ENCODE measurements at places on chromosomes 2 and 18. TPM values are rescaled to one million over a fixed set of nuclear protein-coding genes. Genes with fewer than 3 reads are reported as not detected.
A peak's percentile ranks its signal among the peaks of the same experiment; 100 is the strongest.

GRCh38 chr2:71348302-71348701 lies 16.7 kb downstream of the ZNF638 start:
- no peaks in the 10 kb centered on the region for H3K27me3 ChIP-seq
- no peak for DNase-seq
- peaks cover 14% of the 10 kb centered on the region for H3K36me3 ChIP-seq
- H3K4me3 ChIP-seq = no peak overlapping the region

- no peaks in the 10 kb centered on the region for H3K27me3 ChIP-seq
- H3K27ac ChIP-seq = no peak overlapping the region
- no peak overlapping the region for H3K4me3 ChIP-seq
- H3K36me3 ChIP-seq = no peaks in the 10 kb centered on the region
These were observed 25.9 kb downstream of the COL5A2 start for GRCh38 chr2:189153619-189154018.

Gene ZSCAN30
- 11.6 TPM for total RNA-seq

Gene GCG
- not detected for total RNA-seq

DNA sequence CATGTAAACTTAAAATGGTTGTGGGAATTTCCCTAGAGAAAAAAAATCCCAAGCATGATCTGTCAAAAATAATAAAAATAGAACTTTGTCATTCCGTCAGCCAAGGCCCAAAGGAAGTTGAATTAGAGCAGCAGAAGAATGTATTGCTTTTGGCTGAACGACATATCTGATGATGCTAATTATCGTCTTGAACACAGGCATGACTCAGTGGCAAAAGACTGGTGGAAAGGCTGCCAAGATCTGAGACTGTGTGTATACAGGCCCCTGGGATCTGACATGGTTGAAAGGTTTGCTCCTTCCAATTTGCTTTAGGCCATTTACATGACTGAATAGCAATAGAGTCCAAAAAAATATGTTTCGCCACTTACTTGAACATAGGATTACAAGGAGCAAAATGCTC lies 1057.1 kb upstream of the CRIM1 start:
- H3K36me3 ChIP-seq = no peaks in the 10 kb centered on the region
- no peak overlapping the region for H3K27ac ChIP-seq
- no peaks in the 10 kb centered on the region for H3K27me3 ChIP-seq
- no peak overlapping the region for H3K4me3 ChIP-seq
- DNase-seq = no peak

Gene NXPH2
- total RNA-seq = 1.3 TPM

DNA sequence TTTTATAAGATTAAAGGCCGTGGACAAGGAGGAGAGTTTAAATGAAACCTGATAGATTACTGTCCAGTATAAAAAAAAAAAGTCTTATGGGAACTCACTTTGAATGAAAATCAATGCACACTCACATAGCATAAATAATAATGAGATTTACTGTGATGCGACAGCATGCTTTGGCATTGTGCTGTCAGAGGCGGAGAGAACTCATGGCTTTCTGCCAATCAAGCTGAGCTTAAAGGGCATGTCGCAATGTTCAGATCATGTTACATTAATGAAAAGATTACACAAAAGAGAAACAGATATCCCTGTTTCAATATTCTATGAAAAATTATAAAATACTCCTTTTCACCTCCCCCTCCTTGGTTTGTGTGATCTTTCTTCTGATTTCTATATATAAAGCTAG lies 310.8 kb downstream of the ERBB4 start:
- no peak overlapping the region for H3K4me3 ChIP-seq
- H3K27ac ChIP-seq = no peak overlapping the region
- H3K36me3 ChIP-seq = no peaks in the 10 kb centered on the region

GRCh38 chr2:9319338-9319715 lies 104.0 kb downstream of the ITGB1BP1 start:
- H3K27ac ChIP-seq = no peak overlapping the region
- peaks cover 13% of the 10 kb centered on the region for H3K36me3 ChIP-seq
- H3K27me3 ChIP-seq = no peaks in the 10 kb centered on the region

DNA sequence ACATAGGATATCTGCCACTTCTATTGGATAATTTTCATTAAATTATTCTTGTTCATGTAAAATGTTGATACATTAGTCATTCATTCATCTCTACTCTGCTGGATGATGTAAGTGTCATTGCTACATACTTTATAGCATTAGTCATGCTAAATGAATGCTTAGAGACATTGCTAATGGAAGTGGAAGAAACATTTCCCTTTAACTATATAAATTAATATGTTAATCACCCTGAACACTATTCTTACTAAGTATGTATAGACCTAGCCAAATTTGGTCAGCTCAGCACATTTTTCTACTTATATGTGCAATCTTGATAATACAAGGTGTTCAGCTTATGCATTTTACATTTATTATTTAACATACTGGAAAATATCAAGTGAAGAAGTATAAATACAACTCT lies 160.2 kb downstream of the DPP4 start:
- no peaks in the 10 kb centered on the region for H3K4me1 ChIP-seq
- H3K36me3 ChIP-seq = no peaks in the 10 kb centered on the region
- no peak overlapping the region for H3K4me3 ChIP-seq
- H3K27ac ChIP-seq = no peak overlapping the region
- DNase-seq = no peak

DNA sequence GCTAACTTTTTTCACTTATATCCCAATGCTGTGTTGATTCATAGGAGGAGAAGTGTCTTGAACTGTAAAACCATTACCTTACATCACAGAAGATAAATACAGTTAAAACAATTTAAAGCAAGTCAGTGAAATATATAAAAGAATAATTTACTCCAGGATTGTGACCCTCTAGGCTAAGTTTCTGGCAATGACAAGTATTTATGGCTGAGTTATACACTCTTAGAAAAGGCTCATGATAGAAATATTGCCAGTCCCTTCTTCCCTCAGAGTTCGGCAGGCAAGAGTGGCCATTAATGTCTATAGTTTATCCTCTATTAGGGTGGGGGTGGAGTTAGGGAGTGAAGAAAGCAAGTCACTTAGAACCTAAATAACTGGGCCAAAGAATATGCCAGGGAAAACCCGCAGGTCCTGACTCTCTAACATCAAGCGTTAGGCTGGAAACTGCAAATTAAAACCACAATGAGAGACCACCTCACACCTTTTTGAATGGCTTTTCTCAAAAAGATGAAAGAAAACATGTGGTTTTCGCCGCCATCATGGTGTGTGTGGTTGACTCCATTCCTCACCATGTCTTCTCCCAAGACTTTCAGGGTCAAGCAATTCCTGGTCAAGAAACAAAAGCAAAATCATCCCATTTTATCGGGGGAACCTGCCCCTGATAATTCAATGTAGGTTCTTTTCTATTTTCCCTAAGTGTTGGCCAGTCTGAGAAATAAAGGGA lies 69.3 kb downstream of the CD226 start:
- no peak overlapping the region for H3K4me3 ChIP-seq
- H3K27me3 ChIP-seq = no peaks in the 10 kb centered on the region
- DNase-seq = no peak
- H3K27ac ChIP-seq = peak overlapping the region; percentile 87
- peaks cover 5% of the 10 kb centered on the region for H3K4me1 ChIP-seq
- 0 out of 2 replicates have a peak, but pooled peaks cover 2% of the 10 kb centered on the region for H3K36me3 ChIP-seq

GRCh38 chr2:227020416-227020815 lies 143.6 kb downstream of the COL4A4 start:
- DNase-seq = no peak
- H3K27me3 ChIP-seq = no peaks in the 10 kb centered on the region
- H3K4me3 ChIP-seq = no peak overlapping the region
- H3K27ac ChIP-seq = no peak overlapping the region

DNA sequence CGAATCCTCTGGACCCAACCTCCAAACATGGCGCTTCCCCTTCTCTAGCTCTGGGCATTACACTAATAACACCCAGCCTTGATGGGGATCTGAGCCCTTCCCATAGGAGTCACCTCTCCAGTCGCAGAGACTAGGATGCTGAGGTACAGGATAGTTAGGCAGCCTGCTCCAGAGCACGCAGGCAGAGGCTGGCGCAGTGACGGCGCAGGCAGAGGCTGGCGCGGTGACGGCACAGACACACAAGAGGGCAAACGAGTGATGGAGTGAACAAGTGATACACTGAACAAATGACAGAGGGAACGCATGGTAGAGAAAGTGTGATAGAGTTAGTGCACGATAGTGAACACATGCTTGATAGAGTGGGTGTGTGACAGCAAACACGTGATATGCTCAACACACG lies 518.5 kb downstream of the EIPR1 start:
- H3K27ac ChIP-seq = no peak overlapping the region
- no peak for DNase-seq
- no peaks in the 10 kb centered on the region for H3K27me3 ChIP-seq

GRCh38 chr2:59658906-59659635 lies 894.4 kb downstream of the BCL11A start:
- H3K27ac ChIP-seq = no peak overlapping the region
- H3K36me3 ChIP-seq = no peaks in the 10 kb centered on the region
- H3K4me1 ChIP-seq = no peaks in the 10 kb centered on the region
- DNase-seq = no peak
- no peaks in the 10 kb centered on the region for H3K27me3 ChIP-seq

DNA sequence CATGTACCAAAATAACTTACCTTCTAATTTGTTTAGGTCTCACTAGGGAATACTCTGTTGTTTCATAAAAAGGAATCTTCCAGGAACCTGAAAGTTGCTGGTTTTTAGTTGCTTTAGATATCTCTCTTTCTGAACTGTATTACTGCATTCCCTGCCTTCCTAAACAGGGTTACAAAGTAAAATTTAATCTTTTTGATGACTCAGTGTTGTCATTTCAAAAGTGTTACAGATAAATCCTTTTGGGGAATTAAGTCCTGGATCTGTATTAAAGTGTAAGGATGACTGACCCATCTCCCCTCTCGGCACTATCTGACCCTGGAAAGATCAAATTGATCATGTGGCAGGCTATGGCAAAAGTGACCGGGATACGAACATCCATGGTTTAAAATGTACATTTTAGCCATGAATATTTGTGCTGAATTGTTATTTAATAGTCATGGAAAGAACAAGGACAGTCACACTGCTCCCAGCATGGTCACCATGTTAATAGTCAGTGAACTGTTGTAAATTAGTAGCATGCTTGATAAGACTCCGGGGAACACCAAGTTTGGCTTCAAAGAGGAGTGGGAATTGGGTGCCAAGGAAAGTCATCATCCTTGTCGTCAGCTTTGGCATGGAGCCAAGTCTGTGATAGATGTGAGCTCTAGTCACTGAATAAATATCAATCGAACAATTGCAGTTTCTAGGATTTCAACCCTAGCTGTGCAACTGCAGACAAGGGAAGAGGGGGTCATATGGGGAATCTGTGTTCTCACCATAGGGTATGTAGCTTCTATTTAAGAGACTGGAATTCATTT lies 4.2 kb downstream of the PLEKHA3 start:
- no peak overlapping the region for H3K27ac ChIP-seq
- H3K27me3 ChIP-seq = no peaks in the 10 kb centered on the region
- peaks cover 3% of the 10 kb centered on the region for H3K4me1 ChIP-seq

Gene SIX2
- total RNA-seq = not detected

DNA sequence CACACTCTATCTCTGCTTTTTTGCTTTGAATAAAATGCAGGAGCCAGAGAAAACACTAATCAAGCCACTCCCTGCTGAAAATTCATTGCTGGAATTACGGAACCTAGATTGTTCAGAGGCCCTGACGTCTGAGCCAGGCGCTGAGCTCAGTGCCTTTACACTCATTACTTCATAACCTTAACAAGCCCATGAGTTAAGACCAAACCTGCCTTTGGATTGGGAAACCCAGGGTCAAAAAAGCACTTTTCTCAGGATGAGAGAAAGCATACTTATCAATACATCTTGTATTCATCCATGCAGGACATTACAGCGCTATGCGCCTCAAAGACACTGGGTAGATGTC lies 762 bp downstream of the INO80C start:
- no peak for DNase-seq
- H3K27me3 ChIP-seq = no peaks in the 10 kb centered on the region
- peak overlapping the region; percentile 95 for H3K4me3 ChIP-seq

Gene CD8B
- 0.24 TPM for total RNA-seq

- H3K27me3 ChIP-seq = no peaks in the 10 kb centered on the region
- no peaks in the 10 kb centered on the region for H3K4me1 ChIP-seq
- DNase-seq = no peak
- no peak overlapping the region for H3K27ac ChIP-seq
- H3K4me3 ChIP-seq = no peak overlapping the region
These were observed 658.5 kb downstream of the ARHGAP15 start for GRCh38 chr2:143787674-143788073.

Gene RAD51AP2
- total RNA-seq = not detected

Gene GPR55
- total RNA-seq = not detected

DNA sequence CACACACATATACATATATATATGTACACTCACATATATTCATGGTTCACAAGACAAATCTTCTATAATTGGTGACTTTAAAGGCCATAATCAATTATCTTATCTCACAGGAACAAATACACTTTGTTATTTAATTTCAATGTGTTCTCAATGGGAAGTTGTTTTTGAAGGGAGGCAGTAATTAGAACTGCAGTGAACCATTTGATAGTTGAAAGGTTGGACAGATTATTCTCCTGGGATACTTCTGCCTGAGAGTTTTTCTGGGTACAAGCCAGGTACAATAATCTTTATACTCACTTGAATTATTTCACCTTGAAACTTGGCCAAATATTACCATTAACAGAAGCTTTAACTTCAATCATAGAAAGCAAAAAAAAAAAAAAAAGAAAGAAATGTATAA lies 546.6 kb upstream of the LRRTM4 start:
- H3K36me3 ChIP-seq = no peaks in the 10 kb centered on the region
- H3K4me1 ChIP-seq = no peaks in the 10 kb centered on the region
- H3K27me3 ChIP-seq = no peaks in the 10 kb centered on the region

- DNase-seq = peak; percentile 37
- H3K27me3 ChIP-seq = no peaks in the 10 kb centered on the region
- H3K4me1 ChIP-seq = no peaks in the 10 kb centered on the region
These were observed 34.9 kb downstream of the CAVIN2 start for GRCh38 chr2:191811807-191812602.

GRCh38 chr2:108412995-108413710 lies 35.4 kb downstream of the SULT1C4 start:
- no peaks in the 10 kb centered on the region for H3K36me3 ChIP-seq
- DNase-seq = no peak
- H3K4me3 ChIP-seq = no peak overlapping the region
- no peaks in the 10 kb centered on the region for H3K4me1 ChIP-seq
- H3K27me3 ChIP-seq = no peaks in the 10 kb centered on the region
- no peak overlapping the region for H3K27ac ChIP-seq

Gene PDE1A
- not detected for total RNA-seq

DNA sequence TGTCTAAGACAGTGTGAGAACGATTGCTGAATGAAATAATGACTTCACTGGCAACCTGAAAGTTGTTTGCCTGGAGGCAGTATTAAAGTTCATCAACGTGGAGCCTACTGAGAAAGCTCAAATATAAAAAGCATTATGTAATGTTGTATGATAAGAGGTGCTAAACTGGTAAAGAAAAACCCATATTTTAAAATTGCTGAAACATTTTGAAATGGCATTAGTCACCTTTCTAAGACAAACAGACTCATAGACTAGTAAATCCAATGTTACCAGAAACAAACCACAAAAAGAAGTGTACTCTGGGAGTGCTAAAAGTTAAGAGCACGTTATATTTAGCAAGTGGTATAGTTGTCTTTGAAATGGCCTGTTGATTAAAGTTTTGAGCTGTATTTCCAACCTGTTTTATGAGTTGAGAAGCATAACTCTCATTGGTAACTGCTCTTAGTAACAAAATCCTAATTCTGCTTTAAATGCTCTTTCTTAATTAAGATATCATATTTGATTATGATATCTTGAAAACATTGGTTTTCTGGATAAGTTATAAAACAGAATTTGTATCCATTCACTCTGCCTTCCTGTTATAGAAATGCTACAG lies 62.7 kb downstream of the CYP1B1 start:
- H3K27ac ChIP-seq = no peak overlapping the region
- no peaks in the 10 kb centered on the region for H3K27me3 ChIP-seq
- peaks cover 10% of the 10 kb centered on the region for H3K36me3 ChIP-seq

Data from H9 (cell line).